Amniotic stem cell (primary cell): ENCODE measurements at places on chromosomes 7 and 10.

- DNase-seq = peak; percentile 53
These were observed 84.1 kb downstream of the GNAI1 start for GRCh38 chr7:80218723-80219122.

DNA sequence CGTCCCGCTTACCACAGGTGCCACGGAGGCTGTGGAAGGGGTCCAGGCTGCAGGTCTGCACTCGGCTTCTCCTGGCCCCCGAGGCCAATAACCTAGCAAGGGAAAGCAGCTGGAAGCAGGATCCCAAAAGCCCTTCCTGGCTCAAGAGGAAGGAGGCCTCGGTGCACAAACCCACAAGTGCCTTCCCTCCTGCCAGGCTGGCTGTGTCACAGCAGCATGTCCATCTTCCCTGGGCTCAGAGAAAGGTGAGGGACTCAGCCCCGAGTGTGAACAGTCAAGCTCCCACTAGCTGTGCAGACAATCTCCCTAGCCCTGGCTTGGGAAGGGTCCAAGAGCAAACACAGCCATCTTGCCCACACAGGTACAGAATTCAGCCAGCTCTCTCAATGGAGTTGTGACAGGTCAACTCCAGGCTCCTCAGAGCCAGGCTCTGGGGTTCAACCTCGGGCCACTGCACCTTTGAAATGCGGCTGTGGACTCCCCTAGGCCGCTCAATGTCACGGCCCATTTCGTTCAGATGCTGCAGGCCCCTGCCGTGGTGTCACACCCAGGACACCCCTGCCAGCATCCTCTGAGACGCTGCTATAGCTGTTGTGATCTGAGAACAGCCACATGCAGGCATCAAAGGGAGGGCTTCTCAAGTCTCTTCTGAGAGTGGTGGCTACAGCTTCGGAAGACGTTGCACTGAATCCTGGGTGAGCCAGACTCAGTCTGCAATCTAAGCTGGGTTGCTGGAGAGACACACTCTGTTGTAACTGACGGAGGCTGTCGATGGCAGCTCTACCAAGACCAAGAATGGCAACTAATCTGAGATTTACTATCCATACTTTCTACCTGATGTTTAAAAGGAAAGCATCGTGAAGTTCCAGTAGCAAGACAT, 137.9 kb downstream of the DIP2C start:
- no peak for DNase-seq

- peak; percentile 66 for DNase-seq
These were observed 108.5 kb upstream of the ANLN start for GRCh38 chr7:36280840-36281812.

GRCh38 chr7:123216825-123217224, 17.1 kb upstream of the SLC13A1 start:
- no peak for DNase-seq

- DNase-seq = peak; percentile 6
These were observed 54.3 kb downstream of the CLIP2 start for GRCh38 chr7:74343281-74344131.

DNA sequence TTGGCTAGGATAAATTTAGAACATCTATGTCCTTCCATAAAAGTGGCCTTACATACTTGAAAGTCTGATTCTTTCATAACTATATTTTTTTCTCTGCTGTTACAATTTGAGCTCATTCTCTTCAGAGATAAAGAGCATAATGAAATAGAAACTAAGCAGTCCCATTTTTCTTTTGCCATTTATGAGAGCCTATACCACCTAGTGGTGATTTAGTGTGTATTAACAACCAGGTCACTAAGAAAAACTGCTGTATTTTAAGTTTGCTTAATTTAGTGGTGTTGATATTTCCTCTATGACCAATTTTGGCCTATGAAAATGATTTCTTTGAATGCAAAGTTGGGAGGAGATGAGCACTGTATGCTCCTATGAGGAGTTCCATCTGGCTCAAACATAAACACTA, 88.7 kb upstream of the ZWINT start:
- no peak for DNase-seq

GRCh38 chr10:119371704-119372663, 164.6 kb downstream of the GRK5 start:
- DNase-seq = no peak

GRCh38 chr7:46197785-46198540, 276.9 kb upstream of the IGFBP3 start:
- no peak for DNase-seq

DNA sequence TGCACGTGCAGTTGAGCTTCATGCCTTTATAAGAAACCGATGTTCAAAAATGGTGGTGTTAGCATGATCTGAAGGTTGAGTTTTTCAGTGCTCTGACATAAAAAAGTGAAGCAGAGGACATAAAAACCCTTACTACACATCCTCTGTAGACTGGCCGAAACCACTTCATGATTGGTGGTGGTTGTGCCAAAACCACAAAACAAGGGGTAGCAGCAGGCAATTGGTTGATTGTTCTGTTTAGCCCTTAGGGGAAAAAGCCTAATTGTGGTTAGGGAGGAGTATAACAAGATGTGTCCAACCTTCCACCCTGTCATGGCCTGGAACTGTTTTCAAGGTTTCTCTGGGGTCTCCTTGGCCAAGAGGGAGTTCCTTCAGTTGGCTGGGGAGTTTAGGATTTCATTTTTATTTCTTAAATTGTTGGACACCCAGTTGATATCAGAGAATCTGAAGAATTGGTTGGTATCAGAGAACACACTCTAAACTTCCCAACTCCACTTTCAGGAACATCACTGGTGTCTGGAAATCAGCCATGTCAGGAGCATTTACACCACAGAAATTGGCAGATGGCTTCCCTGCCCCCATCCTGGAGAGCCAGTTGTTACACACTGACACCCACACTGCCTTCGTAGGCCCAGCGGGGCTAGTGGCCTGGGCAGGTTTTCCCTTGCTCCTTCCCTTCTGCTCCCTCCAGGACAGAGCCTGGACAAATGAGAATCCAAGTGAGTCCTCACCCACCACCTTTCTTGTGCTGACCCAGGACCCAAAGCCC, 18.8 kb downstream of the MRPS24 start:
- no peak for DNase-seq

- DNase-seq = no peak
These were observed 1.1 kb upstream of the ITGB8 start for GRCh38 chr7:20329389-20330238.

DNA sequence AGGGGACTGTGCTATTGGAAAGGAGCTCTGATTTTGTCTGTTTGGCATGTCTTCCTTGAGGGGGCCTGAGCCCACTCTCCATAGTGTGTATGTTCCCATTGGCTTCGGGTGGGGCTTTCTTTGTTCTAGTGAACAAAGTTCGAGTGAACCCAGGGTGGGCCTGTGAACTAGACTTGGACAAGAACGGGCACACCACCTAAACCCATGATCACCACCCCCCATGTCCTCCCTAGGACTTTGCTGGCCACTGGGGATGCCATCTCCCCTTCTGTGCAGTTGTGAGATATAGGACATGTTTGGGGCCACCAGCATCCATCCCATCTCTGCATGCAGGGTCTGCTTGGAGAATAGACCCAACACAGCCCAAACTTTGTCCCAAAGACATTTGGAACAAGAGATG, 195.5 kb upstream of the LYZL2 start:
- DNase-seq = no peak

GRCh38 chr7:35365523-35365922, 111.6 kb upstream of the TBX20 start:
- no peak for DNase-seq

- no peak for DNase-seq
These were observed 9.0 kb upstream of the EBF3 start for GRCh38 chr10:129972966-129973673.

- DNase-seq = no peak
These were observed 7.9 kb downstream of the NUB1 start for GRCh38 chr7:151349507-151349853.

GRCh38 chr10:92691591-92692079, 1.9 kb downstream of the HHEX start:
- DNase-seq = no peak

- DNase-seq = no peak
These were observed 348.0 kb downstream of the SUGCT start for GRCh38 chr7:40482845-40483244.

GRCh38 chr10:33535866-33536265, 201.4 kb upstream of the NRP1 start:
- DNase-seq = no peak

DNA sequence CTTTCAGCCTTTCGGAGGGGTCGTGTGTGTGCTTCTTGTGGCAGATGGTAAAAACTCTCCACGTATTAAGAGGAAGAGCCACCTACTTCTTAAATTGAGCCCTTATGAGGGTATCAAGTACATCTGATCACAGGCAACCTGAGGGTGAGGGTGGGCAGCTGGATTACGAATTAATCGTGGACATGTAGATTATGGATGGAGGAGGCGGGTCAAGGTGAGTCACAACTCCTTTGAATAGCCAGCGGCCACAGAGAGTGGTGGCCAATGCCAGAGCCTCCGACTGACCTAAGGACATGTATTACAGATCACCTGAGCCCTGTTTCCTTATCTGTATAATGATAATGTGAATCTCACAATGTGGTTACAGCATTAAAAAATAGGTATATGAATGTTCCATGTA, 1083.9 kb downstream of the SORCS3 start:
- DNase-seq = no peak

- no peak for DNase-seq
These were observed 64.8 kb downstream of the RBM20 start for GRCh38 chr10:110708776-110709443.

GRCh38 chr10:2263561-2263960, 526.2 kb upstream of the ADARB2 start:
- DNase-seq = no peak

DNA sequence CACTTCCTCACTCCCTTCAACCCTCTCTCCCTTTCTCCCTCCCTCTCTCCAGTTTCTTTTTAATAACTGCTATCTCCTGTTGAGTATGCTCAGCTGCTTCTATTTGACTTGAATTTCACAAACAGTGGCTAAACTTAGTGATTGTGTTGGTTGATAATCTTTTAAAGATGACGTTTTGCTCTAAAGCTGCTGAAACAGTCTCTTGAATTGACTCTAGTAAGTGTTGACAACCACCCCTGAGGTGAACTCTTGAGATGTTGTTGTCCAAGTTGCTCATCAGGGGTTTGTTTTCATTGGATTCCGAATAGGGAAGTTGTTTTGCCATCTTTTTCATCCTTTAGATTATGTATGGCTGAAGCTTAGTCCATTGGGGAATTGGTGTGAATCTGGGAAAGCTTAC, 176.2 kb downstream of the TWIST1 start:
- DNase-seq = no peak

DNA sequence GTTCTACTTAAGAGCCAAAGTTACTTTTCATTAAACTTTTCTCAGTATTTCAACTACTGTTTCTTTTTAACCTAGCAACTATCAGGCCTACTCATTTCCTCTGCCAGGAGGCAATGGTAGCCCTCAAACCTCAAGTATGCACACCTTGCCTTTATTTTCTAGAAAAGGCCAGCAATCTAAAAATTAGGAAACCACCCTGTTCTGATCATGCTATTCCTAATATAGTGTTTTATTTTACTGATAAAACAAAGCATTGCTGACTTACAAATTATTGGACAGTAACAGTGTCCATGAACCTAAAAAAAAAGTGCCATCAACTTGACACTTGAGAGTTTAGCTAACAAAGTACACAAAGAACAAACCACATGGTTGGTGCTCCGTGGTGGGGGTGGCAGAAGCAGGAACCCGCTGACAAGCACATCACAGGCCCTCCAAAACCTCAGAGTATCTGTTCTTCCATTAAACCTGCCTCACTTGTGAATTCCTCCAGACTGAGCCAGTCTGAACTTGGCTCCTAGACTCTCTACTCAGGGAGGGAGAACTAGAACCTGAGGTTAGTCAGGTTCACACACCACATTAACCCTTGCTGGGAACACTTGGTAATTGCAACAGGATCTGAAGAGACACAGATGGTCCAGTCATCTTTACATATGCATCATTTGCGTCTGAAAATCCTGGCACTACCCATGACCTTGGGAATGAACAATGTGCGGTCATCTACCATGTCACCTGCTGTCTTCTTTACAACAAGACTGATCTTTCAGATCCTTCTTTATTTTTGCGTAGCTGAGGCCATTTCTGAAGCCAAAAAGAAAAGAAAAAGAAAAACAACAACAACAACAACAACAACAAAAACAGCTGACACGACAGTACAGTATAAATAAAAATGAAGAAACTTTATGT, 31.9 kb downstream of the PIP4K2A start:
- DNase-seq = no peak

GRCh38 chr10:109430043-109430760, 493.1 kb downstream of the XPNPEP1 start:
- DNase-seq = peak; percentile 9
